Heart right ventricle (tissue), 16 donors: ENCODE measurements at places on chromosomes 16 and 17. TPM values are rescaled to one million over a fixed set of nuclear protein-coding genes. Genes with fewer than 3 reads are reported as not detected.

DNA sequence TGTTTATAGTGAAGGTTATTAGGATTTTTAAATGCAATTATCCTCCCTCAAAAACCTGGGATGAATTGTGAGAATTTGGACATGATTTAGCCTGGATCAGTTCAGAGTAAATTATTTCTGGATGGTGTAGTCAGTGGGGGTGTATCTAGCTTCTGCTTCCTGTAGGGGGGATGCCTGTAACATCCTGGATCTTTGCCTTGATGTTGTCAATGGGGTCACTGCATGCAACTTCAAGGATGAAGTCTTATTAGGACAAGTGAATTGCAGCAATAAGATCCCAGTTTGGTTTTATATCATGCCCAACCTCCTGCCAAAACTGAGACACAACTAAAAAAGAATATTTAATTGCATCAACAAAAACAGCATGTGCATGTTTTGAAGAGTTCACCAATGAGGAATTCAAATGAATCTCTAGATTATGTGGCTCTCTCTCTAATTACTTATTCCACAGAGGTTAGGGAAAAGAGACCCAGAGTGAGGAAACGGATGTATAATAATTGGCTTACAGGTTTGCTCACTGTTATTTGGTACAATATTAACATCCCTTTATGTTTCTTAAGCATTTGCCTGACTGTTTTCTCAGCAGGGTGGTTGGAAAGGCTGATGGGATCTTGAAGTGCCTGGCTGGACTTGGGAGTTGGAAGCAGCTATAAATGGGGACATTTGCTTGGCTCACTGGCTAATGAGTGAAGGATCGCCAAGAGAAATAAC is 159.8 kb downstream of the HS3ST3B1 start:
- DNase-seq, result no peak

- DNase-seq, result peak; percentile 62
These were observed at the start of gene RAB37 for GRCh38 chr17:74736513-74737298. TSS of gene RAB37 (plus strand) at chr17:74737256. CDS start at chr17:74737273, 17 bp downstream.

- no peak for DNase-seq
These were observed 3.2 kb upstream of the PHLPP2 start for GRCh38 chr16:71727551-71728324.

GRCh38 chr17:54891176-54891821 is 9.4 kb upstream of the TOM1L1 start:
- DNase-seq, result no peak

DNA sequence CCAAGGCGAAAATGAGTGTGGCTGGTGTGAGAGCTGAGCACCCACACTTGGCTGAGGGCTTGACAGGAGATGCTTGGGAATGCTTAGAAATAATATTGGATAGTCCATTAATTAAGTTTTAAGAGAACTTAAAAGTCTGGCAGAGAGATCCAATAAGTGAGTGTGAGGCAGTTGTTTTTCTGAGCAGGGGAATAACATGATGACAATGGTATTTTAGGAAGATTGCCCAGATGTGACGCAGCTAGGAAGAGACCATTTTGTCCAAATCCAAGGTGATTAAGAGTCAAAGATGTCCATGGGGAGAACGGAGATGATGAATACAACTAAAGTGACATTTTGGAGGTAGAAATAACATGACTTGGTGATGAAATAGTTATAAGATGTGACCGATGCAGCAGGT is 102.8 kb upstream of the AXIN2 start:
- DNase-seq, result no peak

GRCh38 chr17:31378638-31379037 is 12.8 kb upstream of the RAB11FIP4 start:
- no peak for DNase-seq

GRCh38 chr17:28018439-28019070 is 23.9 kb upstream of the NLK start:
- peak; percentile 31 for DNase-seq

DNA sequence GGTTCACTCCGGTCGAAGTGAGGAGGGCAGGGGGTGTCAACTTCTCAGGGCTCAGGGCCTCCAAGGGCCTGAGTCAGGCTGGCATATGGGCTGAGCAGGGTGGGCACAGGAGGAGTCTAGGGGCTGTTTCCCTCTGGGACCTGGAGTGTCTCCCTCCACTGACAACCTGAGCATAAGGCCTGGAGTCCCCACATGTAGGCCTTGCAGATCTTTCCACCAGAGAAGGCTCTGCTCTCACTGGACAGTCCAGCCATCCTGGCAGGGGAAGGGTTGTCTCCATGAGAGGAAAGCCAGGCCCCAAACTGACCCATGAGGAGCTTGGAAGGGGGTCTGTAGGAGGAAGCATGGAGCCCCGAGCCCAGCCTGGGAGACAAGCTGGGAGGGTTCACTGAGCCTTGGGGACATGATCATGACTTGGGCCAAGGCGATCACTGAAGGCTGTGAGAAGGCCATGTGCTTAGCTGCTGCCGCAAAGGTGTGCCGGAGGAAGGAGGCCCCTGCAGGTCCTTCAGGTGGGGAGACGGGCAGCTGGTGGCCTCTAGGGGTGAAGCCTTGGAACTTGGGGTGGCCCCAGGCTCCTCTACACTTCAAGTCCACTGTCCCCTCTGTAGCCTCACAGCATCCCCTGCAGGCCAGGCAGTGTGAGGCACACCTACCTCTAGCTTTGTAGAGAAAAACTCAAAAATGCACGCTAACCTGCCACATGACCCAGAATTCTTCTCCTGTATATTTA is 9.9 kb downstream of the CMTM2 start:
- DNase-seq, result peak; percentile 45

- peak; percentile 71 for DNase-seq
These were observed 275.5 kb upstream of the IRX5 start for GRCh38 chr16:54655121-54655590.

DNA sequence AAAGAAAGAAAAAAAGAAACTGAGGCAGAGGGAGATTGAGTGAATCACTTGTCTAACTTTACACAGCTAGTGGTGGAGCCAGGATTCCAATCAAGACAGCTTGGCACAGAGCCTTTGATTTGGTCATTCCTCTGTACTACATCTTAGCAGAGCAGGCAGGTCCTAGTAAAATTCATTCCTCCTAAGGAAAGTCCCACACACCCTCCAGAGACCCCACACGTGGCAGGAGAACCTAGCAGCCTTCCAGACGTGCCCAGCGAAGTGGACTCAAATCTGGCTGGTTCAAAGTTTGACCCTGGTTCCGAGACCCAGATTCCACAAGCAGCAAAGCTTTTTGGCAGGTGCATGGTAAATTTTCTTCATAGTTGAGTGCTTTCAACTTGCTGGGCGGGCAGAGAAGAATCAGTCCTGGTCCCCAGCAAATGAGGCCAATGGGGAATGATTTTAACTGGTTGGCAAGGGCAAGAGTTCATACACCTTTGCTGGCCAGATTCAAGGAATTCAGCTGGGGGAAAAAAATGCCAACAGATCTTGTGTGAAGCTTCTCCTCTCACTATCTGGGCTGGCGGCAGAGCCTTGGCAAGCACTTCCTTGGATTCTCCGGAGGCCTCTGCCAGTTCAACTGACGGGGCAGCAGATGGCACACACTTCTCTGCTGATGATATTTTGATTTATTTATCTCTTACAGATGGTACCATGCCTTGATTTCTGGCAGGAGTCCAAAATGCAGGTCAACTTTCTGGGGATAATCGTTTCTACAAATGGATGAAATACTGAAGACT is 82.4 kb downstream of the GSG1L start:
- DNase-seq, result no peak

GRCh38 chr16:87169509-87169995 is 147.6 kb downstream of the C16orf95 start:
- DNase-seq, result no peak

GRCh38 chr16:14095883-14096551 is 24.9 kb downstream of the MRTFB start:
- DNase-seq, result no peak

DNA sequence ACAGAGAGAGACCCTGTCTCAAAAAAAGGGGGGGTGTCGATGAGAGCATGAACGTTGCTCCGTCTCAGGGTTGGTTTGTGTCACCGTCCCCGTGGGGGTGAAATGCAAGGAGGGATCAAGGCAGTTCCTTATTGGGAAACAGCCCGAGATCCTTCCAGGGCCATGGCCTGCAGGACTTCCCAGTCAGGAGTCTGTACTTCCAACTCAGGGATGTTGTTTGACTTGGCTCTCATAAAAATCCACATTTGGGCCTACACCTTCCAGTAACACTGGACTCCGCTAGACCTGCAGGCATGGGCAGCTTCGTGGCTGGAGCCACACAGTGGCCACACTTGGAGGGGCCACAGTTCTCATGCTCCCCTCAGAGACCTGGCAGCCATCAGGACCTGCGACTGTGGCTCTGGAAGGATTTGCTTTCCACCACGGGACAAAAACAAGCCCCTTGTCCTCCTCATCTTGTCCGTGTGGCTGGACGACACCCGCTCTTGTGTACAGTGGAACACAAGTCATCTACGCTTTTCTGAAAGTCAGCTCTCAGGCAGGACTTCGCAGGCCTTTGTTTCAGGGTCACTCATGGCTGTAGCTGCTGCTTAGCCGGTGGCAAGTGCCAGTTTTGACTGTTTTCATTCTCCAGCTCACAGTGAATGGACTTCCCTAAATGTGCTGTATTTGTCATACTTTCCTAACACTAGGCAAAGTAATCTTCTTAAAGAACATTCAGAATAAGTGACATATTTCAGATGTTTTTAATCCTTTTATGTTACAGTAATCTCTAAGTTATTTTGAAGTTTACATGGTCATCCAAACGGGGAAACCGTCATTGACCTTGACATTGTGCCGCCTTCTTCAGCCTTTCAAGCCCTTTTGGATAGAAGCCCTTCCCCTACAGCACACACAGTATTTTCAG is 24.2 kb upstream of the IL17C start:
- no peak for DNase-seq

DNA sequence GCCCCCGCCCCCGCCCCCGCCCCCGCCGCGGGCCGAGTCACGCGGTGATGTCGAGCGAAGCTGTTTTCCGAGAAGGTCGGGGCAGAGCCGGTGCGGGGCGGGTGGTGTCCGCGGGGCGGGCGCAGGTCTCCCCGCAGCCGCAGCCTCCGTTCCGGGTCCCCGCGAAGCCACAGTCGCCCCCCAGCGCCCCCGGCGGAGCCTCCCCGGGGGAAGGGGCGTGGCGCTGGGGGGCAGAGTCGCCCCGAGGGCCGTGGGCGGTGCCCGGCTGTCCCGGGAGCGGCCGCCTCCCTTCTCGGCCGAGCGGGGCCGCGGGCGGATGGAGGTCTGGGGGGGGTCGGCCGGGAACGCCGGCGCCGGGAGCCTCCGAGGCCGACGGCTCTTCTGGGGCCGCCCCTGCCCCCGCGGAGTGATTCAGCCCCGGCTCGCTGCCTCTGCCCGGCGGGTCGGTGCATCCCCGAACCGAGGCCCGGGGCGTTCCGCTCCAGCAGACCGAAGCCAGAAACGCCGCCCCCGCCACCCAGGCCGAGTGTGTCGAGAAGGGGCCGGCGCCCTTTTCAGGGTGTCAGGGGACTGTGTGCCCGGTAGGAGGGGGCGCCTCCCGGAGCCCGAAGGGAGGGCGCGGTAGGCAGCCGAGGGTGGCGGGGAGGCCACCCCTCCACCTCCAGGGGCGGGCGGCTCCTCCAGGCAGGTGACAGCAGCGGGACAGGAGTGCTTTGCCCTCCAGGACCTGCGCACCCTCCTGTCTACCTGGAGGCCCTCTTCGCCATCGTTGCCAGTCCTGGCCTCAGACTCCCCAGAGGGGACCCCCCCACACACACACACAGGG is 1.7 kb downstream of the METRNL start:
- no peak for DNase-seq

Gene RAD51D
- 4.3 TPM for polyA plus RNA-seq

Gene KRTAP3-2
- polyA plus RNA-seq, result not detected

Gene C16orf82
- not detected for polyA plus RNA-seq

Gene DOC2B
- 4.9 TPM for polyA plus RNA-seq

Gene SNX20
- 0.59 TPM for polyA plus RNA-seq

Gene TMEM88
- 298 TPM for polyA plus RNA-seq

Gene TEKT1
- not detected for polyA plus RNA-seq
